ENCODE measurements at places on chromosomes 12 and 14.
A peak's percentile ranks its signal among the peaks of the same experiment; 100 is the strongest.

GRCh38 chr12:58413794-58414193 is 472.4 kb downstream of the ATP23 start:
- no peak for DNase-seq

DNA sequence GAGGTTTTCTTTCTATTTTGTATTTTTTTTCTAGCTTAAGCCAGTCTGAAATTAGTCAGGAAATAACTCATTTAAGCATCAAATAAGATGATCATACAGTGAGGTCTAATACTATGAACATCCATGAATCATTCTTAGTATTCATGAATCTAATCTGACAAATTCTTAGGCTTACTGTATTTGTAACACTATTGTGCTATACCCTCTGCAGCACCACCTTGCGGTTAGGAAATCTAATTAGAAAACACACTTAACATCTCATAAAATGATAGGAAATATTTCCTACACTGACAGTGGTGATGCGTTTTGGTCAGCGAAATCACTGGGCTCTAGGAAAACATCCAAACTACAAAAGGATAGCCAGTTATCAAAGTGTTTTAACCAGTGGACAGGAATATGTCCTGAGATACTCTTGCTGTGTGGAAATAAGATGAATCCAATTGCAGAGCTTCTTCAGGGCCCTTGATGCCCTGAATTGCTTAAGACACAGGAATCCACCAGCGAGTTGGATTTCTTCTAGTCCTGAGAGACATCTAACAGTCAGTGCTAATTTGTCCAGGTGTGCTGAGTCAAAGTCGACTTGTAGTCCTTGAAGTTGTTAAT is 109.3 kb upstream of the MYF6 start:
- no peak for DNase-seq

- DNase-seq, result no peak
Measured at GRCh38 chr12:68865399-68866164, 57.6 kb downstream of the MDM2 start.

- DNase-seq, result no peak
Measured at GRCh38 chr12:131389054-131390013, 321.6 kb upstream of the SFSWAP start.

DNA sequence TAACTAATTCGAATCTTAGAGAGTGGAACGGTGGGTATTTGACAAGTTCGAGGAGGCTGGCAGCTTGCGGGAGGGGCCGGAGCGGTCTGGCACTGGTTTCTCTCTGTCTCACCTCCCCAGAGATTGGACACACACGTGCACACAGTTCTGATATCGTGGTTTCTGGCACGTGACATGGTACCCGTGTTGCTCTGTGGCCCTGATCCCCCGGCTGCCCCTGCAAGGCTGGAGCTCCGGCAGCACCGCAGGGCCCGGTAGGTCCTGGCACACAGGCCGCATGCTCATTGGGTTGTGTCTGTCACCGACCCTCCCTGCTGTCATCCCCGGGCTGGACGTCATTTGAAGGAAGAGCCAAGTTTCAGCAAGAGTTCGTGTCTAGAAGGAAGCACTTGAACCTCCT is 82.7 kb downstream of the PPP2R5C start:
- DNase-seq, result no peak

DNA sequence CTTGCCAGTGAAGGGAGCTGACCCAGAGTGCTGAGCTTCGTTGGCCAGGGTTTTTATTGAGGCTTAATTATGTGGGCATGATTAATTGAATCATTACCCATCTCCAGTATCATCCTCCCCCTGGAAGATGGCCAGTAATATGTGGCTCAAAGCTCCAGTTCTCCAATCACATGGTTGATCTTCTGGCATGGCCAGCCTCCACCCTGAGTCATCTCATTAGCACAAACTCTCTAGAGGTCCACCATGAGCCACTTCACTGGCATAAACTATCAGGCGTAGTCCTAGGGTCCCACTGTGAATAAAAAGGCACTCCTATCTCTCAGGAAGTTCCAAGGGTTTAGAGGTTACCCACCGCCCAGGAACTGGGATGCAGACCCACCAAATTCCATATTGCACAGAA is 135.0 kb downstream of the ANO6 start:
- no peak for DNase-seq

DNA sequence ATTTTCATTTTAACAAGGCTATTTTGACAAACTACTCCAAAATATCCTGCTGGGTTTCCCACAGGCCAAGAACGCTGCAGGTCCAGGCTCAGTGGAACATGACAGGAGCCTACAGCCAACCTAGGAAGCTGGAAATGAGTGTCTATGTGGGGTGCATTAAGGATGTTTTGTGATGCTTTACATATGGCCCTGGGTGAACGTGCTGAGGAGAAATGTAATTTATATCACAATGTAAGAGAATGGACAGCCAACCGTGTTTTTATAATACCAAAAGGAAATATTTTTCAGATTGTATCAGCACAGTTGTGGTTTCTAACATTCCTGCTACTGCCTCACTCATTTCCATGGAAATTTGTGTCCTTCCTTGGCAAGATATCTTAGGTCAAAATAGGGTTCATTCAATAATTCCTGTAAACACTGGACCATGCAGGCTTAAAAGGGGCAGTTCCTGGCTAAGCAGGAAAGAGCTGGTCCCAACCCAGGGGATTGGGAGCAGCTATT is 51.5 kb downstream of the ST8SIA1 start:
- DNase-seq, result no peak

DNA sequence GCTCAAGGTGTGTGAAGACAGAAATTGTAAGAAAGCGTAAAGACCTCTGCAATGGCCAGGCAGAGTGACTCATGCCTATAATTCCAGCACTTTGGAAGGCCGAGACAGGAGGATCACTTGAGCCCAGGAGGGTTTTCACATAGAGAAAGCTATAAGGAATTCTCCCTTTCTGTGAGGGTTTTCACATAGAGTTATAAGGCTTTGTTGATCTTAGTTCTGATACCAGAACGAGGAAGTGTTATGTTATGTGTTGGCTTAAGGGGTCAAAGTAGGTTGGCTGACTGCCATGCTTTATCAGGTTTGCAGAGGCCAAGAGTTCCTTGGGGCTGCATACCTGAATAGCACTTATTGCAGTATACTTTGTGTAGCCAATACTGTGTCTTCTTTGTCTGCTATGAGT is 139.1 kb downstream of the ERC1 start:
- no peak for DNase-seq

- peak; percentile 26 for DNase-seq
Measured at GRCh38 chr12:27940756-27941402, 31.7 kb downstream of the PTHLH start.

- DNase-seq, result no peak
Measured at GRCh38 chr14:96225213-96225612, 20.6 kb downstream of the BDKRB2 start.

All from globus pallidus (tissue), 1 donor.